ENCODE measurements at places on chromosomes 4 and X.

DNA sequence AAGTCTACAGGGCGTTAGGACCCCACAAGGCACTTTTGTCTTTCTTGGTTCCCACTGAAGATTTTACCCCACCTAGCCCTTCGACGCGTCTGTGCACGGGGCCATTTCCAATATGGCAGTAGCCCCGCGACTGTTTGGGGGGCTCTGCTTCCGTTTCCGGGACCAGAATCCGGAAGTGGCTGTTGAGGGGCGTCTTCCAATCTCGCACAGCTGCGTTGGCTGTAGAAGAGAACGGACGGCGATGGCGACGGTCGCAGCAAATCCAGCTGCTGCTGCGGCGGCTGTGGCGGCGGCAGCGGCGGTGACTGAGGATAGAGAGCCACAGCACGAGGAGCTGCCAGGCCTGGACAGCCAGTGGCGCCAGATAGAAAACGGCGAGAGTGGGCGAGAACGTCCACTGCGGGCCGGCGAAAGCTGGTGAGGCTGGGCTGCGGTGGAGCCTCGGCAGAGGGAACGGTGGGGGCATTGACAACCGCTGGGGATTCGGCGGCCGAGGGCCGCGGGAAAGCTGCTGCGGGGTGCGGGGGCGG, at the start of gene USP11:
Gene USP11, plus strand, starts transcription at position 207 of the 530 bp plus-strand sequence. Its CDS starts 35 bp downstream, at position 242.
- no peaks in the 10 kb centered on the region for H3K27me3 ChIP-seq
- DNase-seq = peak; percentile 64
- peaks cover 21% of the 10 kb centered on the region for H3K4me1 ChIP-seq

- no peaks in the 10 kb centered on the region for H3K36me3 ChIP-seq
- H3K27ac ChIP-seq = no peak overlapping the region
- peaks cover 6% of the 10 kb centered on the region for H3K27me3 ChIP-seq
- H3K4me1 ChIP-seq = no peaks in the 10 kb centered on the region
- H3K4me3 ChIP-seq = no peak overlapping the region
These were observed 33.8 kb downstream of the LONRF3 start for GRCh38 chrX:119008110-119008744.

GRCh38 chrX:141375011-141375760, 132.9 kb upstream of the SPANXC start:
- no peaks in the 10 kb centered on the region for H3K27me3 ChIP-seq
- H3K27ac ChIP-seq = no peak overlapping the region
- H3K4me3 ChIP-seq = no peak overlapping the region
- H3K4me1 ChIP-seq = no peaks in the 10 kb centered on the region

DNA sequence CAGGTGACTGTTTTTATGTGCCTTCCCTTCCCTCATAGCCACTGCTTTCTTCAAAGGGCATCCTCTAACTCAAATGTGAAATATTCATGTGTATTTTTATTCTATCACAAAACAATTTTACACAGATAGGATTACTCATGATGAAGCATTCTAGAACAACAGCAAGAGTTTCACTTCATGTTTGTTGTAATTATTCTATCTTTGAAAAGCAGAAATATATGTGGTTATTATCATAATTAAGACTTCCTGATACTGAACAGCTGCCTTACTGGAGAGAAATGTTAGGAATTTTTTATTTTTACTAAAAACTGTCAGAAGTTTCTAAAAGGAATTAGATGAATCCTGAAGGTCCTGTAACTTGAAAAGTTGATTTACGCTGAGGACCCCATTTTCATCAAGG, 229.1 kb downstream of the PALLD start:
- peaks cover 5% of the 10 kb centered on the region for H3K27me3 ChIP-seq
- H3K36me3 ChIP-seq = no peaks in the 10 kb centered on the region
- peak overlapping the region; percentile 89 for H3K27ac ChIP-seq
- no peak for DNase-seq
- H3K4me1 ChIP-seq = peaks cover 6% of the 10 kb centered on the region
- H3K4me3 ChIP-seq = no peak overlapping the region

GRCh38 chr4:76626686-76627465, 191.8 kb downstream of the SHROOM3 start:
- no peak overlapping the region for H3K27ac ChIP-seq
- H3K4me3 ChIP-seq = no peak overlapping the region
- peaks cover 17% of the 10 kb centered on the region for H3K27me3 ChIP-seq
- no peaks in the 10 kb centered on the region for H3K4me1 ChIP-seq
- no peak for DNase-seq

- no peaks in the 10 kb centered on the region for H3K4me1 ChIP-seq
- no peak for DNase-seq
- H3K4me3 ChIP-seq = no peak overlapping the region
- H3K36me3 ChIP-seq = no peaks in the 10 kb centered on the region
These were observed 155.8 kb downstream of the NWD2 start for GRCh38 chr4:37400241-37400881.

DNA sequence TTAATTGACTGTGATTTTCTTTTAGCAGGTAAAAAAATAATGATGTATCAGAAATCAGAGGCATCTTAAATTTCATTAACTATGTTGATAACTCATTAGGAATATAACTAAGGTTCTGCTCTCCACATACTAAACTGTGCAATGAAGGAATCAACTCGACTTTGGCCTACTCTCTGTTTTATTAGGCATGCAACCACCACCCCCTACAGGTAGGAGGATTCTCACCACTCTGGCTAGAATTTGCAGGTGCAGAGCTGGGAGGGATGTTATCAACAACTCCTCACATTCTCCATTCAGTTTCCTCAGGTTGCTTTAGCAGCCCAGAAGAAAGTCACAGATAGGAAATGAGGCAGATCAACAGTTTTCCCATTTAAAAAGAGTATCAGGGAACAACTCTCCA, 160.1 kb downstream of the COX18 start:
- H3K36me3 ChIP-seq = no peaks in the 10 kb centered on the region
- DNase-seq = no peak
- no peak overlapping the region for H3K27ac ChIP-seq
- no peaks in the 10 kb centered on the region for H3K4me1 ChIP-seq
- H3K4me3 ChIP-seq = peak overlapping the region; percentile 26

- H3K4me1 ChIP-seq = no peaks in the 10 kb centered on the region
- H3K4me3 ChIP-seq = no peak overlapping the region
- DNase-seq = peak; percentile 6
- no peaks in the 10 kb centered on the region for H3K36me3 ChIP-seq
- H3K27ac ChIP-seq = no peak overlapping the region
These were observed 29.5 kb downstream of the DMP1 start for GRCh38 chr4:87679449-87680169.

- no peaks in the 10 kb centered on the region for H3K4me1 ChIP-seq
- no peaks in the 10 kb centered on the region for H3K36me3 ChIP-seq
- DNase-seq = no peak
- no peak overlapping the region for H3K4me3 ChIP-seq
These were observed 208.4 kb downstream of the ANTXR2 start for GRCh38 chr4:79864500-79865200.

DNA sequence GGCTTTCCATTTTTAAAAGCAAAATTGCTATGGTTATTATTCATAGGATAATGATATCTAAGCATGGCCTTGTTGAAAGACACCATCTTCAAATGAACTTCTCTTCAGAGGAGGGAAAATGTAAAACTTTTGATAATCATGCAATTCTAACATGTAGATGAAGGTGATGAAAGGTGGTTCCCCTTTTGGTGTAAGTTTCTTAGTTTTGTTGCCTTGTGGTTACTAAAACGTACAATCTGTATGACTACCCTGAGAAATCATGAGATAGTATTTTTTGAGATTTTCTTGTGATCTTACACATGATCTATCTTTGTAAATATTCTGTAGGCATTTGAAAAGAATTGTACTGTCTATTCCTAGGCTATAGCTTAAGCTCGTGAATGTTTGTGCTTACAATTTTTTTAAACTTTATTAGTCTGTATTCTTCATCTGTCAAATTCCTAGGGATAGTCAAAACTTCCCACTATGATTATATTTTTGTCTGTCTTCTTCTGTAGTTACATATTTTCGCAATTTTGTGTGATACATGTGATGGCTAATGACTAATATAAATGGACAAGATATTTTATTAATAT, 47.5 kb downstream of the PTPN13 start:
- H3K4me3 ChIP-seq = no peak overlapping the region
- no peak for DNase-seq
- no peak overlapping the region for H3K27ac ChIP-seq
- H3K27me3 ChIP-seq = peaks cover under 1% of the 10 kb centered on the region
- H3K36me3 ChIP-seq = no peaks in the 10 kb centered on the region

- H3K27me3 ChIP-seq = no peaks in the 10 kb centered on the region
- no peaks in the 10 kb centered on the region for H3K4me1 ChIP-seq
- DNase-seq = no peak
- no peak overlapping the region for H3K27ac ChIP-seq
- H3K36me3 ChIP-seq = no peaks in the 10 kb centered on the region
- H3K4me3 ChIP-seq = no peak overlapping the region
These were observed 15.2 kb upstream of the INPP4B start for GRCh38 chr4:142861351-142861750.

GRCh38 chrX:8748855-8749254, 16.9 kb upstream of the ANOS1 start:
- no peaks in the 10 kb centered on the region for H3K36me3 ChIP-seq
- no peak overlapping the region for H3K4me3 ChIP-seq
- no peak overlapping the region for H3K27ac ChIP-seq
- DNase-seq = no peak
- H3K27me3 ChIP-seq = peaks cover 15% of the 10 kb centered on the region

DNA sequence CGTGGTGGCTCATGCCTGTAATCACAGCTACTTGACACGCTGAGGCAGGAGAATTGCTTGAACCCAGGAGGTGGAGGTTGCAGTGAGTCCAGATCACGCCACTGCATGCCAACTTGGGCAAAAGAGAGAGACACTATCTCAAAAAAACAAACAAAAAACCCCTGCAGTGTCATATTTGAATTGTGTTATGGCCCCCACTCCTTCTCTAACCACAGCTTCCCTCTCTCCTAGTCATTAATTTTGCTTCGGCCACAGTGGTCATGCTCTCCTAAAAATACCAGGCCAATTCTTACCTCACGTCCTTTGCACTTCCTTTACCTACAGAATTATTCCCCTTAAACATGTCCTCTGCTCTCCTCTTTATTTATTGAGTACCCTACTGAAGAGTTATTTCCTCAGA, 206.1 kb downstream of the PPP3CA start:
- DNase-seq = no peak
- peaks cover 63% of the 10 kb centered on the region for H3K4me1 ChIP-seq
- H3K36me3 ChIP-seq = peaks cover 8% of the 10 kb centered on the region
- no peaks in the 10 kb centered on the region for H3K27me3 ChIP-seq

DNA sequence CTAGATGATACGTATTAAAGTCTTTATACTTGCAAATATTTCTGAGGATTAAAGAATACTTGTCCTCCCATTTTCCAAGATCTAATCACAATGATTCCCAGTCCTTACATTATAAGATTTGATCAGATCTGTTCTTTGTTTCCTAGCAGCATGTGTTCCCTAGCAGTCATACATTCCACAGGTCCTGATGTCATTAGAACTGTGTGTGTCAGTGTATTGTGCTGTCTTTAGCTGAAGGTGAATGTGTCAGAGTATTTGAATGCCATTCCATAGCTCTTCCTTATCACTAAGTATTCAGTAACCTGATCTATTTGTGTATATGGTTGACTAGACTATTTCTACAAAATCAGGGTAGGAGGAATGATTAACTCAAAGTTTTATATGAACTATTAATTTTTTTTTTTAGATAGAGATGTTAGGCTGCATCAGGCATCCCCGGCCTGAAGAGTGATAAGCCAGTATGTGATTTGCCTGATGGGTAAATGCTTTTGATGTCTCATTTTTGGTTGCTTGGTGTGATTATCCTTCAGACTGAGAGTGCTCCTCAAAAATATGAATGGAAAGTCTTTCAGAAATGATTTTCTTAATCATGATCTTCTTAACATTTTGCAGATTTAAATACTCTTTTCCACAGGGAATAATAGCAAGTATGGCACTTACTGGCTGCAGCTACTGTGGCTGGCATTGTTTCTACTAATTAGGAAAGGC, 4.4 kb downstream of the ADGRL3 start:
- peaks cover 4% of the 10 kb centered on the region for H3K36me3 ChIP-seq
- H3K27ac ChIP-seq = no peak overlapping the region
- no peak for DNase-seq
- H3K4me3 ChIP-seq = no peak overlapping the region
- H3K4me1 ChIP-seq = peaks cover 4% of the 10 kb centered on the region

- no peak overlapping the region for H3K4me3 ChIP-seq
- peaks cover 2% of the 10 kb centered on the region for H3K4me1 ChIP-seq
- DNase-seq = no peak
- no peaks in the 10 kb centered on the region for H3K36me3 ChIP-seq
- H3K27ac ChIP-seq = no peak overlapping the region
- peaks cover 6% of the 10 kb centered on the region for H3K27me3 ChIP-seq
These were observed 102.9 kb downstream of the SYTL5 start for GRCh38 chrX:38109042-38109898.

DNA sequence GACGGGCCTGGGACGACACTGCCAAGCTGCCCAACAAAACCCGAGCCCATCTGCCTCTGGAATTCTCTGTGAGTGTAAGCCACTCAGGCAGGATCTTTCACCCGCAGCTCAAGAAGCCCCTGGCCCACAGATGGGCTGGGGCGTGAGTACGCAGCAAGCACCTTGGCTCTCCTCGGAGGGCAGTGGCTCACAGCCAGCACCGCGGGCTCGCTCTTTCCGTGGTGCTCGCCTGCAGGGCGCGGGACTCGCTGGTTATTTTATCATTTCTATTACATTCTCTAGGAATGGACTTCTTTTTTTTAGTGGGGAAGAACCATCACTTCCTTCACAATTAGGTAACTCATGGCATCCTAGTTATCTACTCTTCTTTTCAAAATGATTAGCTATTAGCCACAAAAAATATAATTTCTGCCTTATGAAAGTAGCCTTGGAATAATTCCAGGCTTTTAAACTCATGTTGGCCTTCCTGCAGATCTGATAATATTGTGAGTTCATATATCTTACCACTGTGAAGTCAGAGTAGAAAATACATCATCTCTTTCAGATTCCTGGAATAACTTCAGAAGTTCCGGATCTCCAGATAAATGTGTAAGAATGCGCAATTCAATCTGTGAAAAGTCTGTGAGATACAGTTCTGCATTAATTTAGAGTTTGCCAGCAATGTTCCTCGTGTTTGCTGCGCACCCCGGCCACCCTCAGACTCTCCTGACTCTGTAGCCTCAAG, 68.6 kb downstream of the NAT8L start:
- no peak for DNase-seq
- no peaks in the 10 kb centered on the region for H3K4me1 ChIP-seq

GRCh38 chr4:122003335-122003734, 51.5 kb upstream of the TRPC3 start:
- H3K4me3 ChIP-seq = no peak overlapping the region
- H3K27me3 ChIP-seq = peaks cover 10% of the 10 kb centered on the region
- peak; percentile 39 for DNase-seq
- H3K36me3 ChIP-seq = no peaks in the 10 kb centered on the region

GRCh38 chrX:3514996-3515395, 168.5 kb upstream of the MXRA5 start:
- no peaks in the 10 kb centered on the region for H3K4me1 ChIP-seq
- no peak overlapping the region for H3K27ac ChIP-seq
- H3K4me3 ChIP-seq = no peak overlapping the region
- no peaks in the 10 kb centered on the region for H3K36me3 ChIP-seq
- H3K27me3 ChIP-seq = no peaks in the 10 kb centered on the region

DNA sequence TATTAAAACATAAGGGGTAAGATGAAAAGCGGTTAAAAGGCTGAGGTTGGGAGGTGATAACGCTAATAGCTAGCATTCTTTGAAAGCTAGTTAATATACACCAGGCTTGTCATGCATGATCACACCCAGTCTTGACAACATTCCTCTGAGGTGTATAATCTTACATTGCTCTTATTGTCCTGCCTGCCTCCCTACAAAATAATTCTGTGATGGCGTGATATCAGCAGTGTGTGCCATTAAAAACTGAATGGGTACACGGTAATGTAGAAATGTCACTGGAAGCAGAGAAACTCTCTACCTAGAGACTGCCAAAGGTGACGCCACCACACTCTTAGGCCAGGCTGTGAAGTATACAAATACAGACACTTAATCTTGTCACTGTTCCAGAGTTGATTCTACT, 68.1 kb downstream of the DIAPH2 start:
- no peak overlapping the region for H3K27ac ChIP-seq
- no peaks in the 10 kb centered on the region for H3K4me1 ChIP-seq
- H3K27me3 ChIP-seq = no peaks in the 10 kb centered on the region
- no peaks in the 10 kb centered on the region for H3K36me3 ChIP-seq
- H3K4me3 ChIP-seq = no peak overlapping the region
